ENCODE measurements at places on chromosomes 12 and 14.

DNA sequence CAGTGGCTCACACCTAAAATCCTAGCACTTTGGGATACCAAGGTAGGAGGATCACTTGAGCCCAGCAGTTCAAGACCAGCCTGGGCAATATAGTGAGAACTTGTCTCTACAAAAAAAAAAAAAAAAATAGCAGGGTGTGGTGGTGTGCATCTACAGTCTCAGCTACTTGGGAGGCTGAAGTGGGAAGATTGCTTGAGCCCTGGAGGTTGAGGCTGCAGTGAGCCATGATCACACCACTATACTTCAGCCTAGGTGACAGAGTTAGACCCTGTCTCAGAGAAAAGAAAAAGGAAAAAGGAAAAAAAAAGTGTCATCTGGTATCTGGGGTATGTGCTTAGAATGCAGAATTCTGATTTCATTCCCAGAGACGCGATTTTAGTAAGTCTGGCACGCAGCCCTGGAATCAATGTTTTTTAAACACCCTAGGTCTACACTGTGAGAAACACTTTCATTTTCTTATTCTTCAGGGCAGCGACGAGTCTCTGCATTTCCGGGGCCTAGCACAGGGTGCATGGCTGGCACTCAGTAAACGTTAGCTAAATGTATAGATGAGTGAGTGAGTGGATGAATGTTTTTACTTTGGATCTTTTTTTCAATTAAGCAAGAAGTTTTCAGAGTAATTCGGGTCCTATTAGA lies 243.8 kb upstream of the PWP1 start:
- no peak for DNase-seq

- DNase-seq = no peak
These were observed 108.5 kb downstream of the SLC38A1 start for GRCh38 chr12:46160101-46160980.

GRCh38 chr12:120822832-120823503 lies 81.2 kb downstream of the SPPL3 start:
- no peak for DNase-seq

- DNase-seq = no peak
These were observed at the start of gene MORN3 for GRCh38 chr12:121669521-121669900. Gene MORN3, minus strand, starts transcription at chr12:121669654. Its CDS starts 171 bp downstream, at chr12:121669483.

DNA sequence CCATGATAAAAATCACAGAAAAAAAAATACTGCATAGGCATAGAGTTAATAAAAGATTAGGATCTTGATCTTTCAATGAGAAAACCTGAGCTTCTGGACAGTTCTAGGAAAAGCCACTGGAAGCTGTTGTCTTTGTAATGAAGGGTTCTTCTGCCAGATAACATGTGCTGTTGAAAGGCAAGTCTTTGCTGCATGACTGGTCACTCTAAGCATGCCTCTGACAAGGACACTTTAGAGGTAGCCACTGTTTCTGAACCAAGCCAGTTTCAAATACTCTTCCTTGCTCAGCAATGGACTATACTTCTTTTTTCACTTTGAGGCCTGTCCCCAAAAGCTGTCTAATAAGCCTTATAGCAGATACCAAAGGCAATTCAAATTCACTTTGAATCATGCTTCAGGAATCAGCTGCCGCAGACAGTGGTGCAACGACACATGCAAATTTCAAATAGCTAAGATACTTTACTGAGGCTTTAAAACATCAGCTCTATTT lies 70.2 kb downstream of the BTG1 start:
- DNase-seq = no peak

- DNase-seq = no peak
These were observed 9.4 kb upstream of the GAS2L3 start for GRCh38 chr12:100564090-100564489.

GRCh38 chr14:102882226-102882906 lies 40.1 kb upstream of the AMN start:
- DNase-seq = no peak

GRCh38 chr12:4270831-4271716 lies 2.5 kb upstream of the CCND2 start:
- DNase-seq = no peak

DNA sequence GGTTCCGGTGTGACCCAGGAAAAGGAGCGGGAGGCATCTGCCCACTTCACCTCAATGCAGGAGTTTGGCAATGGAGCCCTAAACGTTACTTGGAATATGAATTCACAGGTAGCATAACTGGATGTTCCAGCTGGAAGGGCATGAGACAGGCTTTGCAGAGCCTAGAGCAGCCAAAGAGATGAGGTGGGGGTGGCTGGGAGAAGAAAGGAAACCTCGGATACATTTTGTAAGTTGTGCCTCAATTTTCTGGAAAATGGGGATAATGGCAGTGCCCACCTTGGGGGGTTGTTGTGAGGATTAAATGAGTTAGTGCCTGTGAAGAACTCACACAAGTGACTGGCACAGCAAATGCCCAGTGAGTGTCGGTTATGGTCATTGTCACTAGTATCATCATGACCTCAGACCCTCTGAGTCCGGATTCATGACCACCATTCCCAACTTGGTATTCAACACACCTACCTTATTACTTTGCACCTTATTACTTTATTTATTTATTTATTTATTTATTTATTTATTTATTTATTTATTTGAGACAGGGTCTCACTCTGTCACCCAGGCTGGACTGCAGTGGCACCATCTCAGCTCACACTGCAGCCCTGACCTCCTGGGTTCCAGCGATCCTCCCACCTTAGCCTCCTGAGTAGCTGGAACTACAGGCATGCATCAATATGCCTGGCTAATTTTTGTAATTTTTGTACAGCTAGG lies 56.0 kb downstream of the CLMN start:
- DNase-seq = no peak

- DNase-seq = no peak
These were observed 16.1 kb upstream of the NUAK1 start for GRCh38 chr12:106154751-106155273.

GRCh38 chr14:29851397-29851796 lies 76.2 kb downstream of the PRKD1 start:
- DNase-seq = no peak

- no peak for DNase-seq
These were observed 72.3 kb downstream of the SRGAP1 start for GRCh38 chr12:63916561-63917476.

DNA sequence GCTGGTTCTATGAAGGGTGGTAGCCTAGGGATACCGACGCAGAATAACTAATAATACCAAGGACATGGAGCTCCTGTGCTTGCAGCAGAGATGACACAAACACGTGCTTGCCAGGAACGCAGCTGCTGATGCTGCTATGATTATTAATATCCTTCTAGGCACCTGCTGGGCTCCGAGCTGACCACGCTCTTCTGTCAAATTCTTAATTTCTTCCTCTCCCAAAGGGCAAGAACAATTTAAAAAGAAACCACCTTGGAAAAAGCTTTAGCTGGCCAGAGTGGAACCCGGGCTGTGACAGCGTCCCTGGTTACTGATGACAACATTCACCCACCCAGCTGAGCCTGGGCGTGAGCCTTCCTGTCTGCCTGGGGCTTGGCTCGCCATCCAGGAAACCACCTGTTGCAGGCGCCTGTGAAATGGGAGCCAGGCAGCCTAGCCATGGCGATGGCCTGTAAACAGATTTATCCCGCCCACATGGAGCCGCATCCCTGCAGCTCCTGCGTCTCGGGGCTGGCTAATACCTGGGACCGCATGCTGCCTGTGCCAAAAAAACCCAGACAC lies 28.8 kb downstream of the CLMN start:
- no peak for DNase-seq

GRCh38 chr14:91545946-91546716 lies 36.0 kb upstream of the PPP4R3A start:
- no peak for DNase-seq

- DNase-seq = no peak
These were observed 1.3 kb downstream of the DYRK4 start for GRCh38 chr12:4563336-4563735.

GRCh38 chr14:74671789-74672188 lies 41.1 kb downstream of the AREL1 start:
- no peak for DNase-seq

DNA sequence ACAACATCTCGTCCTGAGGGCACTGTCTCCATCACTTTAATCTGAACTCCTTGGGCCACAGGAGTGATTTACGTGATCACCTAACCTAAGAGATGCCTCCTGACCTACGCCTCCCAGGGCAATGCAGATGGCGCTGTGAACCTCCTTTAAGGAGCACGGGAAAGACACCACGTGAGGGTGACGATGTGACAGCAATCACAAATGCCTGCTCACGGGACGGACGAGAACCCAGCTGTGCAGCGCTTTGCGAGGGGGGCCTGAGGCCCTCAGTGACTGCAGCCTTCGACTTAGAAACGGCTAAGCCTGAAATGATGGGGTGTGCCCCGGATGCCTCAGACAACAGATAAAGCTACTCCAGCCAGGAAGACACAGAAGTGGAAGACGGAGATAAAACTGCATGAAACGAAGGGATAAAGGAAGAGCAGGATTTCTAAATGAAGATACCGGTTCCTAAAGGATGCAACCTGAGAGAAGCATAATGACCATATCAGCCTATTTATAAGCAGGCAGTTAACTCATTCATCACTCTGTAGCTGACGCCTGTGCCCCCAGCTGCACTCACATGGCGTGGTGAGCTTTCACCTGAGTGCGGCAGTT lies 13.9 kb upstream of the GOLGA3 start:
- no peak for DNase-seq

DNA sequence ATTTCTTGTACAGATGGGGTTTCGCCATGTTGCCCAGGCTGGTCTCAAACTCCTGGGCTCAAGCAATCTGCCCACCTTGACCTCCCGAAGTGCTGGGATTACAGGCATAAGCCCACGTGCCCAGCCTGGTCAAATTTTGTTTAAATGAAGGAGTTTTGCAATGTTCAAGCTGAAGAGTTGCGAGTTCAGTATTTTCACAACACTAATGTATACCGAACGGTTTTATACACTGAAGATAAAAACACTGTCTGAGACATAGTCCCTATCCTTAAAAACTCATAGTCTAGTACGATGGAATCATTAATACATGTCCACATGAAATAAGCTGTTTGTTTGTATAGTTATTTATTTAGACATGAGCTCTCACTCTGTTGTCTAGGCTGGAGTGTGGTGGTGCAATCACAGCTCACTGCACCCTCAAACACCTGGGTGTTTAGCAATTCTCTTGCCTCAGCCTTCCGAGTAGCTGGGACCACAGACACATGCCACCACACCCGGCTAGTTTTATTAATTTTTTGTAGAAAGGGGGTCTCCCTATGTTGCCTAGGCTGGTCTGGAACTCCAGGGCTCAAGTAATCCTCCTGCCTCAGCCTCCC lies 15.4 kb downstream of the TRAPPC6B start:
- DNase-seq = peak; percentile 70

DNA sequence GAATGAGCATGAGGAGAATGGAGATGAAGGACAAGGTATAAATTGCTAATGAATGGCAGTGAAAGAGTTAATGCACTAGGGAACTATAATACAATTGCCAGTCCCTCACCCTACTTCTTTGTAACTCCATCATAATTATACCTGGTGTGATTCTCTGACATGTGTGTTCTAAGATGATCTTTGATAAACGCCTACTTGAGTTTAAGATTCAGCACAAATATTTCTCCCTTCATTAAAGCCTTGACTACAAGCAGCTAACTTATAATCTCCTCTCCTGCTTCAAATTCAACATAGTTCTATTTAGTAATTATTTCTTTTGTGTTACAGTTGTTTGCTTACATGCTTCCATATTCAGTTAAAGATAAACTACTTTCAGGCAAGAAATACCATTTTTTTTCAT lies 9.7 kb upstream of the CLEC2A start:
- no peak for DNase-seq

GRCh38 chr12:3263939-3264922 lies 187.1 kb downstream of the TSPAN9 start:
- DNase-seq = no peak

DNA sequence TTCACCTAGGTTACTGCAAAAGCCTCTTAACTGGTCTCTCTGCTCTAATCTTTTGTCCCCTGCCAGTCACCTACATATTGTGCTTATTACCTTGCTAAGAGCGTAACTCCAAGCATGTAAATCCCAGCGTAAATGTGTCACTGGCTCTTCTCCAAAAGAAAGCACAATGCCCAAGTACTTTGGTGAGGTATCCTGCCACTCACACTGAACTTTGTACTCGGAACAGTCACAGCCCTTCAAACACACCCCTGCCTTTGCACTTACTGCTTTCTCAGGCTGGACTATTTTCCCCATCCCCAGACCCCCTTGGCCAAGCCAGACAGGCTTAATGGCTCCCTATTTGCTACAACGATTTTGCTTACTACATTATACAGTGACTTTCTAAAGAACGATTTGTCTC lies 31.7 kb downstream of the GALNT4 start:
- no peak for DNase-seq

DNA sequence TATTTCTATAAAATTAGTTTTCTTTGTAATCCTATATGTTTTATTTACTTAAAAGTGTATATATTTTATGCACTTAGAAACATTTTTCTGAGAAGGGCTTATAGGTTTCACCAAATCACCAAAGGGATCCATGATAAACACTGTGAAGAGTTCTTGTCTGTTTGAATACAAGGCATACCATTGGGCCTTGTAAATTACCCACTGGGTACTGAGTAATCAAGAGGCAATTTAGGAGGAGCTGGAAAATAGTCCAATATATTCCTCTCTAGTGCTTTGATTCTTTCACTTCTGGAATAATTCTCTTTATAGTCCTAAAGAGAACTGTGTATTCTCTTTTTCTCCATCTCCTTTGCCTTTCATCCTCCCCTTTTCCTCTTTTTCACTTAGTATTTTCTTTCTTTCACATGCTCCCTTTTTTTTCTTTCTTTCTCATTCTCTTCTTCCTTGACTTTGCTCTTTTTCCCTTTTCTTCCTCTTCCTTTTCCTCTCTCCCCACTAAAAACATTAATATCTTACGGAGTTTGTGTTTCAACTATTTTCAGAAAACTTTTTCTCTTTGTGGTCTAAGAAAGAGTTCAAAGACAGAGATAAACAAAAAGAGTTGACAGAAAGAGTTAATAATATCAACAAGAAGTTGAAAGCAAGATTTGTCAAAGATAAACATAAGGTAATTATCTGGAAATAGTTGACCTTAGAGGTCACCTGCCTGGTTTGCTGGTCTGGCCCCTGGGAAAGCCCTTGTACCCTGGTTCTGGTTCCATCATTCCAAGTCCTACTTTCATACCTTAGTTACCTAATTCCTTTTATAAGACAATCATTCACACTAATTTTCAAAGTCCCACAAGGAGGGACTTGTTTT lies 435.3 kb downstream of the RAD51B start:
- no peak for DNase-seq

GRCh38 chr12:123398550-123399254 lies 14.8 kb downstream of the KMT5A start:
- DNase-seq = no peak

GRCh38 chr12:97038834-97039233 lies 131.8 kb downstream of the NEDD1 start:
- no peak for DNase-seq
